Activated CD8-positive, alpha-beta memory T cell treated with anti-CD3 and anti-CD28 coated beads for 1 hour (primary cell): ENCODE measurements at places on chromosomes 4 and X.

DNA sequence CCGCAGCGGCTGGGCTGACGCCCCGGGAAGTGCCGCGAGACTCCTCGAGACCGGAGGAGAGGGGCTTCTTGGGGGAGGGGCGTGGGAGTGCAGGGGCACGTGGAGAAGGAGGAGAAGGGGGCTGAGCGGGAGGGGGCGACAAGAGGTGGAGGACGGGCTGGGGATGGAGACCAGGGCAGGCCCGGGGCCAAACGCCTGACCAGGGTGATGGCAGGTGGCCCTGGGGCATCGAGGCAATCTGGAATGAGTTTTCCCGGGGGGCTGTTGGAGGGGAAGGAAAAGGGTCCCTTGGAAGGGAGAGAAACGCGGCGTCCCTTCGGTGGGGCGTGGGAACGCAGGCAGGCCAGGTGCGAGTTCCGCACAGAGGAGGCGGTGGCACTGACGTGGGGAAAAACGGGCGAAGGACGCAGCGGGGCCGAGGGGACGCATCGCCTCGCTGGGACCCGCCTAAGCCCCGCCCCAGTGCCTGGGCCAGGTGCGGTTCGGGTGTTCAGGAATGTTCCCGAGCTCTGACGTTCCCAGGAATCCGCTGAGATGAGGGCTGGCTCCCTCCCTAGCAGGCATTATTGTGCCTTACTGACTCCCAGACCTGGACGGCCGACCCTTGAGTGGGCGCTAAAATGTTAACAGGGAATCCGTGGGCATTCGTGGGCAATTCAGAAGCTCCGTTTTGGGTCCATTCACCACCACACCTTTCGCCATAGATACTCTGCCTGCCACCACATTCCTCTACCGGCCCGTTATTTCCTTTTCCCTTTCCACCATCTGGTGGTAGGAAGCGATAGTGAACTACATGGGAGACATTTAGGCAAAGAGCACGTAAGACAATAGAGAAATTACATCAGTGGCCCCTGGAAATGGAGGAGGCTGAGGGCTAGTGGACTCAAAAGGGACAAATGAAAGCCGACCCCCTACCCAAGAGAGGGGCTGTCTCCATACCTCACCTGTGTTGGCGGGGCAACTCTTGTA lies 795 bp upstream of the SH3KBP1 start:
- no peak for DNase-seq

- DNase-seq: no peak
Measured at GRCh38 chr4:126265888-126266287, 951.1 kb downstream of the FAT4 start.

- no peak for DNase-seq
Measured at GRCh38 chr4:110085131-110085530, 113.3 kb downstream of the ELOVL6 start.

DNA sequence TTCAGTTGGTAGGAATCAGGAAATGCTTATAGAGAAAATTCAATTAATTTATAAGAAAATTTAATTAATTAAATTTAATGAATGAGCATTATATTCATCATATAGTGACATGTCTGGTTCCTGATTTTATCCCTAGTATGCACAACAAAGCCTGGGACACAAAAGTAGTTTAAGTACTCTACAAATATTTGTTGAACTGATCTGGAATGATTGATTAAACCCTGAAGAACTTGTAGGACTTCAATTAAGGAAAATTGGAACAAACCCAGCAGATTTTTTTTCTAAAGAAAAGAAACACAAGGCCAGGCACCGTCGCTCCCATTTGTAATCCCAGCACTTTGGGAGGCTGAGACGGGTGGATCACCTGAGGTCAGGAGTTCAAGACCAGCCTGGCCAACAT lies 4.5 kb upstream of the APELA start:
- no peak for DNase-seq

- no peak for DNase-seq
Measured at GRCh38 chr4:121070274-121070673, 2.1 kb downstream of the NDNF start.
